ENCODE measurements at places on chromosomes 3 and 15. TPM values are rescaled to one million over a fixed set of nuclear protein-coding genes. Genes with fewer than 3 reads are reported as not detected.

The ECE2 gene
- not detected for total RNA-seq

The ANKUB1 gene
- total RNA-seq = not detected

The ROBO2 gene
- total RNA-seq = not detected

The PIGBOS1 gene
- 12.3 TPM for total RNA-seq

The ROPN1 gene
- total RNA-seq = not detected

DNA sequence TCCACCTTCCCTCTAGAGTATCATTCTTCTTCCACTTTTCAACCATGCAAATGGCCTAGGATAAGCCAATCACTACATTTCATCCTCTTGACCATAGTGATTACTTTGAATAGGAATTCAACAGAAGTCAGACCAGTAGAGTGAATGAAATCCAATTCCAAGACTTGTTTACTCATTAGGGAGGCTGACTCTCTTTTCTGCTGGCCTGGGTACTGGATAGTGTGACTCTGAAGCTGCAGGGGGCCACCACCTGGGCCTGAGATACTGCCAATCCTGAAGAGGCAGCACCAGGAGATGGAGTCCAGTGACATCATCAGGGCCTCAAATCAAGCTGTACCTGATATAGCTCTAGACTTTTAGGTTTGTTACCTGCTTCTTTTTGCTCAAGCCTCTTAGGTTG is 7.0 kb upstream of the FSTL1 start:
- H3K4me1 ChIP-seq = peaks cover 2% of the 10 kb centered on the region
- no peaks in the 10 kb centered on the region for H3K36me3 ChIP-seq
- H3K4me3 ChIP-seq = no peak overlapping the region
- H3K27ac ChIP-seq = no peak overlapping the region
- DNase-seq = no peak

DNA sequence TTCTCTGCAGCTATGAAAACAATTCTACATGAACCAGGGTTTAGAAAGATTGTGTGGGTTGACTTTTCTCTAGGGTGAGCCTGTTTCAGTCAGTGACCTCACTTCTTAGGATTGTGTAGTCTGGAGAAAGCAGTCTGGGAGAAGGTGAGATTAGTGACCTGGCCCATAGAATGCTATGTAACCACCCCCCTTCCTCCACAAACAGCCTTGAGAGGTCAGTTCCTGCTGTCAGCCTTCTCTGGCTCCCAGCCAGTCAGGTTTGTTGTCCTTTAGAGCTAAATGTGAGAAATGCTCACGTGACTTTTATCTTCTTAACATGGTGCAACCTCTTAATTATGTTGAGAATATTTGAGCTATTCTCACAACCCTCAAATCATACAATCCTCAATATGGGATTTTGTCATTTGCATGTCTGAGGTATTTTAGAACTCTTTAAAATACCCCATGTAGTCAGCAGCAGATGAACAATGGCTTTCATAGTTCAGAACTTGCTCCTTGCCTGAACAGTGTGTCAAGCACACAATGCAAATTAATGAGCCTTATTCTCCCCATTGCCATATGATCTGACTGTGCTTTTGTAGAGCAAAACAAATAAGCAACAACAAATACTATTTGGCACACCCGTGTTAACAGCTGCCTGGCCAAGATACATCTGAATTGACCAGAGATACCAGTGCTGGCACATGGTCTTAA is 311.6 kb downstream of the CNTN6 start:
- H3K27ac ChIP-seq = no peak overlapping the region
- no peaks in the 10 kb centered on the region for H3K36me3 ChIP-seq
- H3K4me3 ChIP-seq = no peak overlapping the region
- H3K4me1 ChIP-seq = no peaks in the 10 kb centered on the region
- no peak for DNase-seq

DNA sequence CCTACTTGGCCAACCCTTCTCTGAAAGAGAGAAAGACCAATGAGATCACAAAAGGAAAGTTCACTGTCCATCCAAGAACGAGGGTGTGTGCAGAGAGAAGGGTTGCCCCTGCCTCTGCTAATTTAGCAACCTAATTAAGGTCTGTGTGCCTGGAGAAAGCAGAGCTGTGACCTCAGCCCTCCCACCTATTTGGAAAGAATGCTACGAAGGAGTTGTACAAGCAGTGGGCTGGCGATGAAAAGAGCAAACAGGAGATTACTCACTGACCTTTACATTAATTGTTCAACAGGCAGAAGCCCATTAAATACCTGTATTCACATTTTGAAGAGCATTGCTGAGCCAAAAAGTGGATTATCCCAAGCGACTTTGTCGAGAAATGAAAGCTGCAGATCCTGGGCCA is 314.9 kb downstream of the NTRK3 start:
- H3K4me3 ChIP-seq = no peak overlapping the region
- no peaks in the 10 kb centered on the region for H3K4me1 ChIP-seq
- H3K27me3 ChIP-seq = peaks cover 2% of the 10 kb centered on the region
- no peak overlapping the region for H3K27ac ChIP-seq
- DNase-seq = no peak

- no peaks in the 10 kb centered on the region for H3K36me3 ChIP-seq
- H3K4me3 ChIP-seq = no peak overlapping the region
- peaks cover 16% of the 10 kb centered on the region for H3K27me3 ChIP-seq
- no peak overlapping the region for H3K27ac ChIP-seq
- DNase-seq = no peak
These were observed 7.3 kb upstream of the SNRK start for GRCh38 chr3:43279082-43279481.

DNA sequence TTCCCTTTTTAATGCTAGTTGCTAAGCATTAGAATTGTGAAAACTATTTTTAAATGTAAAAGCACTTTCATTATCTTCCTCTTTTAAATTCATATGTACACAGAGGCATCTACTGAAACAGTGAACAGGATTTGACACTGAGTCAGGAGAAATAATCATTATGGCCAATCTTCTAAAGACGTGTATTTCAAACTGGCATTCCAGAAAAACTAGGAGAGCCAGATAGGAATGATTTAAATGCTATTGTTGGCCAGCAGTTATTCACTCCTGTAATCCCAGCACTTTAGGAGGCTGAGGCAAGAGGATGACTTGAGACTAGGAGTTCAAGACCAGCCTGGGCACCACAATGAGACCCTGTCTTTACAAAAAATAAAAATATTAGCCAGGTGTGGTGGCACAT is 67.6 kb upstream of the RAP2B start:
- no peaks in the 10 kb centered on the region for H3K36me3 ChIP-seq
- DNase-seq = no peak
- H3K27ac ChIP-seq = no peak overlapping the region
- H3K27me3 ChIP-seq = no peaks in the 10 kb centered on the region
- no peak overlapping the region for H3K4me3 ChIP-seq

DNA sequence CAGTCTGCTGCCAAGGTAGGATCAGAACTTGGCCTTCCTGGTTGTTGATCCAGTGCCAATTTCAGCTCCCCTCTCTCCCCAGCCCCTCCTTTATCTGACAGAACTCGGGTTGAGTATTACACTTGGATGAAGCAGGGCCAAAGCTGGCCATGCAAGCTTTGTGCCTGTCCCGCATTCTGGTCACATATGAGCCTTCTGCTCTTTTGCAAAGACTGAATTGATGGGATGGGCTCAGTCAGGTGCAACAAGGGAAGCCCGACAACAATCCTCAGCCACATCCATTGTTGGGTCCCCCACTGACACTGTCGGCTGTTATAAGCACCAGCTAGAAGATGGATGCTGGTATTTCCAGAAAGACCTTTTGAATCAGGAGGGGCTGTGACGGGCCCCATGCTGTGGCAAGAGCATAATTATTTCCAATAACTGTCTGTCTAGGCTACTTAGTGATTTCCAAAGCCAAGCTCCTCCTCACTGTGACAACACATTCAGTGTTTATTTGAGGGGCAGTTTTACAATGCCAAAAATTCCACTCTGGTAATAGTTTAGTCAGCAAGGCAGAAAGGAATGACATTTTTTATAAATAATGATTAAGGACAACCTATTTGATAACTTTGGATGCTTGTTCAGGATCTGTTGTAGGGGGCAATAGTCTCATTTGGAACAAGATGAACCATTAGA is 146.8 kb upstream of the FRMD4B start:
- no peaks in the 10 kb centered on the region for H3K27me3 ChIP-seq
- H3K36me3 ChIP-seq = no peaks in the 10 kb centered on the region
- no peak overlapping the region for H3K4me3 ChIP-seq
- H3K27ac ChIP-seq = no peak overlapping the region
- no peaks in the 10 kb centered on the region for H3K4me1 ChIP-seq
- no peak for DNase-seq

All from activated T-helper 2 cell treated with anti-CD3 and anti-CD28 coated beads, Interferon-gamma antibody, Interleukin-2, Interleukin-4, amounts not matched to agents 10 μg/mL and 5 μg/mL and 100 μg/mL, durations not matched to agents 14 hours and 24 hours and 36 hours (primary cell).